NCI-H187 treated with DMSO at 0.1 percent for 48 hours (cell line): ENCODE measurements at places on chromosomes 16 and 17.

DNA sequence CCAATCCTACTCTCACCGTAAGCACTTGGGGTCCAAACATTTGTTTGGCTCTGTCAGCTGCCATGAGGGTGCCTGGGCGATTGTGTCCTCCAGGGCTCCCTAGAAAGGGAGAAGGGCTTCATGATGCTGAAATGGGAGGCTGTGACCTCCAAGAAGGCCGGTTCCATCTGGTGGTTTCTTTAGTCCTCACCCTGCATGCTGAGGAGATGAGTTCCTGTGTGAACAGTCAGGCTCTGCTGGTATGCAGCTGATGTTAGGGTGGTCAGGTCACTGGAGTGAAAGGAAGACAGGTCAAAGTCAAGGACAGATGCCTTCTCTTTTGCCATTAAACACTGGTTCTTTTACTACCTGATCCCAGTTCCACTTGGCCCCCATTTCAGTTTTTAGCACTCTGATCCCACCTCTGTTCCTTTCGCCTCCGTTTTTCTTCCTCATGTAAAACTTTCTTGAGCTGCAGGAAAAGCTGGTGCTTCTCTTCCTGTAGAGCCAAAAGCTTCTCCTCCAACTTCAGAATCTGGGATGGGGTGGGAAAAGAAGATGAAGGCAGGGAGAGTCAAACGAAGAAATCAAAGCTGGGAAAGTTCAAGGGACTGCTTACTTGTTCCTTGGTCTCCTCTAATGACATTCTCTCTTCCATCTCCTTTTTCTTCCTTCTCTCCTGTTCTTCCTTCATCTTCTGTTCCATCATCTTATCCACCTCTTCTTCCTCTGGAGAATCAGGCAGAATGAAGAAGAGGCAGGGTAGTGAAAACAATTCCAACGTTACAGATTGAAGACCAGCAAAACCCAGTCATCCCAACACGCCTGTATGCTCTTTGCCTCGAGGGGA is 1.1 kb downstream of the GPS2 start:
- DNase-seq = no peak

GRCh38 chr17:13158494-13159240 is 140.8 kb upstream of the ELAC2 start:
- no peak for DNase-seq

GRCh38 chr16:54748611-54749190 is 182.0 kb upstream of the IRX5 start:
- no peak for DNase-seq

GRCh38 chr16:87648236-87648635 is 45.9 kb downstream of the JPH3 start:
- DNase-seq = no peak

DNA sequence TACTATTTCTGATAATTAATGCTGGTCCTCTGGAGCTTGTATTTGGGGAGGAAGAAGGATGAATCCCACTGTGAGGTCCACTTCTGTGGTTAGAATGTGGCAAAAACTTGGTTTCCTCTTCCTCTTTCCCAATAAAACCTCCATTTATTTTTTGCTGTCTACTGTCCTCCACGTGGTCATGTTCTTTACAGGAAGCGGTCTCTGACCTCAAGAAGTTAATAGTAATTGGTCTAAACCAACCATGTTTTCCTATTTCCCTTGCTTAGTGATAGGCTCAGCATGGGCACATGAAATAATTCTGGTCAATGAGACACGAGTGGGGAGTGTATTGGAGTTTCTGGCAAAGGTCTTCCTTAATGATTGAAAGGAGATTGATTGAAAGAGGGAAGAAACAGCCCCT is 33.9 kb downstream of the CHP2 start:
- no peak for DNase-seq

DNA sequence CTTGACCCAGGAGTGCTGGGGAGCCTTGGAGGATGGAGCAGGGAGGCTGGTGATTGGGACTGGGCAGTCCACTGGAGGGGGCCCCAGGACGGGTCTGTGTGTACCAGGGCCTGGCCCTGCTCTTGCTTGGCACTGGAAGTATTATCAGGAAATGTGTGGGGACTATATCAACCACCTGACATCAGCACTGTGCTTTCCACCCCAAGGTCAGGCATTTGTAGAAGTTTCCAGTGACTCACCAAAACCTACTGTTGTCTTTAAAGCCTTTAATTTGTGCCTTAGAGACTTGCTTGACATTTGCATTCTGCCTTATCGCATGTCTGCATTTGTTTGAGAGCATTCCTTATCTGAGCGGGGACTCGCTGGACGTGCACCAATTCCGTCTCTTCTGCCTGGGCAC is 323.1 kb downstream of the FOXL1 start:
- no peak for DNase-seq

DNA sequence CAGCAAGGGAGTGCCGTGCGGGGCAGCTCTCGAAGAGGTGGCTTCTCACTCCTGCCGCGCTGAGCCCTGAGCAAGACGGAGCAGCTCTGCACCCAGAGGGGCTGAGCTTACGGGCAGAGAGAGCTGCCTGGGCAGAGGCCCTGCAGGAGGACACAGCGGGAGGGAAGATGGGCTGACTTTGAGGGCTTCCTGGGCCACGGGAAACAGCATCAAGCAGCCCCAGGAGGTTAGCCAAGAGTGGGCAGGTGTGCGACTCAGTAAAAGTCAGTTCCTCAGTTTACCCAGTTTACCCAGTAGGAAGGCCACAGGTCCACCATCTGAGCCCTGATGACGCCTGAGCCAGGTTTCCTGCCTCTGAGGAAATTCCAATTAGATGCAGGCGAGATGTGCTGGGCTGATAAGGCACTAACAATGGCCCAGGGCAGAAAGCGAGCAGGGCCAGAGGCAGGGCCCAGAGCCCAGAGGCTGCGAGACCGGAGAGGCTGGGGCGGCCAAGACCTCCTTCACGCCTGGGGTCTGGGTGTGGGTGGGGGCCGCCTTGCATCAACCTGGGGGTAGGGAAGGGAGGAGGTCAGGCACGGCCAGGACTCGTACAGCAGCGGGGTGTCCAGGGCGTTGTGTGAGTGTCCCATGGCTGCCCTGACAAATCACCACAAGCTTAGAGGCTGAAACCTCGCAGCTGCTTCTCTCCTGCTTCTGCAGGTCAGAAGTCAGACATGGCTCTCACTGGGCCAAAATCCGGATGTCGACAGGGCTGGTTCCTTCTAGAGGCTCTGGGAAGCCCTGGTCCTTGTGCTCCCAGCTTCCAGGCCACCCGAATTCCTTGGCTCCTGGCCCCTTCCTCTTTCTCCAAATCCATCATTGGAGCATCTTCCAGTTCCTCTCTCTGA is 32.0 kb upstream of the CIBAR2 start:
- no peak for DNase-seq

- DNase-seq = no peak
Observed at GRCh38 chr16:66324815-66325515, 41.5 kb upstream of the CDH5 start.

DNA sequence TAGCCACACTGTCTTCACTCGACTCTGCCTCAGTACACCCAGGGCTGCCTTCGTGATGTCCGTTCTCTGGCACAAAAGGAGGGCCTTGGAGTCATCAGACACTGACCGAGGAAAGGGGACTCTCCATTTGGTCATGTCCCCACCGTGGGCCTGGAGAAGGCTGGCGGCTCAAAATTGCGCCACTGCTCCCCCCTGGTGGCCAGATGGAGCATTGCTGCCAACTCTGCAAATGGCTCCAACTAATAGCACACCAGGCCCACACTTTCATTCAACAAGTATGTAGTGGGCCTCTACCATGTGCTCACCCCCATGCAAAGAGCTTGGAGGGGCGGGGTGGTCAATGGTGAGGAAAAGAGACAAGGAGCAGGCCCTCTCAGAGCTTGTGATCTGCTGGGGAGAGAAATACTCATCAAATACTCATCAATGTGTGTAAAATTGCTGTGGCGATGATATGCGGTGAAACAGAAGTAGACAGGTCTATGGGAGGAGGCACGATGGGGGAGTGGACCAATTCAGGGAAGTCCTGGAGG is 5.2 kb upstream of the GRIN2C start:
- no peak for DNase-seq

- DNase-seq = no peak
Observed at GRCh38 chr16:3518292-3518985, 17.6 kb downstream of the CLUAP1 start.
